ENCODE measurements at places on chromosomes 2 and 18.

DNA sequence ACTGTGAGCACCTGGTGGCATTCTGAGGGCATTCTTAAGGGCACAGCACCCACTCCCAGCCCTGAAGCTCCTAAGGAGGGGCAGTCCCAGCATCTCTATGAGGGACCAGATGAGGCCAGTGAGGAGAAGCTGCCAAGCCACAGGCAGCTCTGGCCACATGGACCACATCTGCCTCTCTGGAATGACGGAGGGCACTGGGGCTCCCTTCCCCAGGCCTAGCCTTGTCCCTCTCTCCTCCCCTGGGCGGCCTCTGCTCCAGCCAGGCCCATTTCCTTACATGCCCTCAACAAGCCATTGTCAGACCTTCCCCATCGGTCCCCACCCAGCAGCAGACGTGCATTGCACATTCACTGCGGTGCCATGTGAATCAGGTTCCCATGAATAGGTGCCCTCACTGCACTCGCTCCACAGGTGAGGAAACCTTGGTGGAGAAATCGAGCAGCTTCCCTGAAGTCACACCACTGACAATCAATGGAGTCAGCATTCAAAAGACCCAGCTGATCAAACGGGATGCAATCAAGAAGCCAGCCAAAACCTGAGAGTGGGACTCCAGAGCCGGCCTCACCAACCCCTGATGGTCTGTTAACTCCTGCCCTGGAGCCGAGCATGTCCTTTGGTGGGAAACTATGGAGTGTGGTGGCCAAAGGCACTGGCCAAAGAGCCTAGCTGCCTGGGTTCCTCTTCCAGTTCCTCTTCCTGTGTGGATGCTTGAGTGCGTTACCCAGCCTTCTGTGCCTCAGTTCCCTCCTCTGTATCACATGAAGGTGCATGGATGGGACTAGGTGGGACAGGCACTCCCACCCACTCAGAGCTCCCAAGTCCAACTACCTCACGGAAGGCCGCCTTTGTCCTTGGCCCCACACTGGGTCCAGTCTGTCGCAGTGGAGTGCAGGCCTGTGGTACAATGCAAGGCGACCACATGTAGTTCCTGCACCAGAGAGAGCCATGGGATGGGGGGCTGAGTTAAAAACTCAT is 147.3 kb downstream of the ZFP36L2 start:
- DNase-seq: no peak

- DNase-seq: no peak
These were observed 709 bp downstream of the UGP2 start for GRCh38 chr2:63842149-63843061.

GRCh38 chr2:224039080-224039769 is at the start of gene SERPINE2:
Gene SERPINE2 (minus strand): TSS chr2:224039286. CDS start chr2:224001900, 37,386 bp downstream.
- DNase-seq: no peak

DNA sequence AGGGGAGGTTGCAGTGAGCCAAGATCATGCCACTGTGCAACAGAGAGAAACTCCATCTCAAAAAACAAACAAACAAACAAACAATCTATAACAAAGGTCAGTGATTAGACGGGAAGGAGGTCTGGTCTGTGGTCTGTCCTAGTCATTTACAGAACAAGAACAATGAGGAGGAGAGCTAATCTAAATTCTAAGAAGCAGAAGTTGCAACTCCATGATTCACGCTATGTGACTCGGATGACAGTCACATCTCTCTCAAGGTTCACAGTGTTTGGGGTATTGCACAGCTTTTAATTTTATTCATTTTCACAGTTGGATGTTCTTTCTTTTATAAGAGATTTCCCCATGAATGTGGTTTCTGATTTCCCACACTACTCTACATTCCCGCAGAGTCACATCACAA is 218.7 kb upstream of the PIEZO2 start:
- DNase-seq: no peak

DNA sequence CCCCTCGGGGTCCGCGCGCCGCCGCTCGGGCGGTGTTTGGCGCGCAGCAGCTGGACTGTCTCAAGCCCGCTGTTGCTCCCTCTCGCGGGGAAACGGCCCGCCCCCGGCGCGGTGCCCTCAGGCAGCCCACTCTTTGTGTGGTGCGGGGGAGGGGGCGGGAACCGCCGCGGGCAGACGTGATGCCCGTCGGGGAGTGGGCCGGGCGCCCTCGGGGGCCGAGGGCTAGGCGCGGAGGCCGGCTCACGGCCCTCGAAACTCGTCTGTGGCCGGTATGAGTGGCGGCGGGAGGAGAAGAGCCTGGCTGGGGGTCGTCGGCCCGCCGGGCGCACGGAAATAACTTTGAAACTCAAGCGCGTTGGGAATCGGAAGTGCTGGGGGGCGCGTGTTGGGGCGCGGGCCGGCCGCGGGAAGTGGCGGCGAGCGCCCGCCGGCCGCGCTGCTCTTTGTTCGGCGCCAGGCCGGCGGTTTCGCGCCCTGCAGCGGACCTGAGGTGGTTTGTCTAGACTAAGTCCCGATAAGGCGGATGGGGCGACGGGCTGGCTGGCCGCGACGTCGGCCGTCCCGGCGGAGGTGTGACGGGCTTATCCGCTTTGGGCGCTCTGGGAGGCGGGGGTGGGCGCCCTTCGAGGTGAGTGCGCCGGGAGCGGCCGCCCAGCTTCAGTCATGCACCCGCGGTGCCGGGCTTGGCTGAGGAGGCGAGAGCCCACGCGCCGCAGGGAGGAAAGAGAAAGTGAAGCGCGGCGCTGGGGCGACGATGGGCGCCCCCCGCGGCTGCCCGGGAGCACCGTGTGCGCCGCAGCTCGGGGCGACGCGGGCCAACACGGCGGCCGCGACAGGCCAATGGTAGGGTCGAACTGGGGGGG is 679 bp downstream of the PTMA start:
- DNase-seq: no peak

- DNase-seq: no peak
These were observed 144.4 kb downstream of the MGAT5 start for GRCh38 chr2:134398300-134398699.

DNA sequence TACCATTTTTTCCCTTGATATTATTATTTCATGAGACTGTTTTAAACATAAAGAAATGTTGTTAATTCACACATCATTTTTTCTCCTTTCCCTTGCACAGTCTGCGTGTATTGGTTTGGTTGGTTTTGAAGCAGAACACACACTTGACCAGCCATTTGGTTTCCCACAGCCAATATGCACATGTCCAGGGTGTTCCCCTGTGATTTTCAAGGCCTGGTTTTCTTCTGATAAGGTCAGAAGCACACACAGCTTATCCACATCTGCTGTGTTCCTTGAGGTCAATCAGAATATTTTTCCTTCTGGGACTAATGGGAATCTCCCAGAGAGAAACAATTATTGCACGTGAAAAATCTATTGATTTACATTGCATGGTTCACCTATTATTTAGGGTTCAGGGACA is 103.2 kb upstream of the EFEMP1 start:
- DNase-seq: no peak

- no peak for DNase-seq
These were observed 594.6 kb downstream of the SLC4A3 start for GRCh38 chr2:220221992-220222391.

GRCh38 chr2:239908308-239908707 is 116.8 kb downstream of the NDUFA10 start:
- DNase-seq: no peak
